ENCODE measurements at places on chromosomes 11 and 22.
A peak's percentile ranks its signal among the peaks of the same experiment; 100 is the strongest.

GRCh38 chr11:45332276-45332934 is 46.3 kb upstream of the SYT13 start:
- peak; percentile 25 for DNase-seq

DNA sequence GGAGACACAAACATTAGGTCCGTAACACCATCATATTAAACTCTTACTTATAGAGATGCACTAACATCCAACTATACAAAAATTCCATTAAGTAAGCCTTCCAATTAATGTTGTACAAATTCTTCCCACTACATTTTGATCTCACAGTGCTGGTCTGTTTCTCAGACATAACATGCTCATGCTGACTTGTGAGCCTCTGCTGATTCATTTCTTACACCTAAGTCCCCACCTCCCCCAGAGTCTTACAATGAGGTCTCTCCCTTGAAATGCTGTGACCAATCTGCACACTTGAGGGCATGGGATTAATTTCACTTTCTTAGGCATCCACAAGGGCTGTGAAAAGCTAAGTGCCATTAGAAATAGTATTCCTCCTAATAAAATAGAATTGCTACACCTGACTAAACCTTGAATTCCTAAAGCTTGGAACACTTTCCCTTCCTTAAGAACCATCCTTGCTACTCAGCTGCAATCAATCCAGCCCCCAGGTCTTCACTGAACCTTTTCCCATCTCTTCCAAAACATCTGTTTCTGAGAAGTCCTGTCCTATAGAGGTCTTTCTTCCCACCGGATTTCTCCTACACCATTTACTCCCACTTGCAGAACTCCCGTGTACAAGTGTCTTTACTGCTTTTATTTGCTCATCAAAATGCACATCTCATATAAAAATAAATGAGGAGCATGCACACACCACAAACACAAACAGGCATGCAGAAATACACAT is 2.0 kb downstream of the HBG1 start:
- DNase-seq, result no peak

DNA sequence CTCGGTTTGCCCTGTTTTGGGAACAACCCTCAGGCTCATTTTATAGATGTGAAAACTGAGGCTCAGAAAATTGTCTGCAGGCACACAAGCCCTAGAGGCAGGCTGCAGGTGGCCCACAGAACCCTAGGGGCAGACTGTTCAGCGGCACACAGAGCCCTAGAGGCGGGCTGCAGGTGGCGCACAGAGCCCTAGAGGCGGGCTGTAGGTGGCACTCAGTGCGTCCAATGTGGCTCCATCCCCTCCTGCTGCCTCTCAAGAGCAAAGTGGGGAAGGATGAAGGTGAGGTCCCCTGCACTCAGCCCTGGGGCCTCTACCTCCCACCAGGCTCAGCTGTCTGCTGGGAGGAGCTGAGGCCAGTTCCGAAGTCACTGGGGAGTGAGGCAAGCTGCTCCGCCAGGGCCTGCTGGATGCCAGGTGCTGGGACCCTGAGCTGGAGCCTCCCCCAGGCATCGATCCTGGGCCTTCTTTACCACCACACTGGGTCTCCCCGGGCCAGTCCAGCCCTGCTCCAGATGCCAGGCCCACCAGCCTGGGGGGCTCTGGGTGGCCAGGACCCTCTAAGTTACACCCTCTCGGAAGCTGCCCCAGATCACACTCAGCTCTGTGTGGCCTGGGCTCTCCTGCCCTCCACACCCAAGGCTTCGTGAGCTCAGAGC is 2.3 kb downstream of the ACY3 start:
- peak; percentile 28 for DNase-seq

- DNase-seq, result no peak
Observed at GRCh38 chr22:24380220-24380904, 47.0 kb upstream of the ADORA2A start.

GRCh38 chr11:102576350-102576749 is 45.8 kb upstream of the MMP7 start:
- DNase-seq, result no peak

GRCh38 chr22:33051960-33052839 is 6.0 kb downstream of the SYN3 start:
- DNase-seq, result no peak

DNA sequence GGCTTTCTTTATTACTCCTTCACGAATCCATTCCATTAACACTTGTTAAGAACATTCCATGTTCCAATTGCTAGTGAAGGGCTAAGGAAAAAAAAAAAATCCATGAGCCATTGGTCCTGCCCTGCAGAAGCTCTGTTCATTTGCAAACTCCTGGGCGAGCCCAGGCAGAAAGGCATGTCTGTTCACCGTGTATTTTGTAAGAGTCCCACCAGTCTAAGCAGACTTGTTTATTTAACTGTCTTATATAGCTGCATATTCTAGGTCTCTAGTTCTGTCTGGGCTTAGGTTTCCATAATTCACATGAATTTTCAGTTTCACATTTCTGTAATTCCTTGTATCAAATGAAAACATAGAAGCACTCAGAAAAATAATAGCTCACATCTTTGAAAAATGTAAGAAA is 97.4 kb upstream of the POU2AF2 start:
- no peak for DNase-seq

- no peak for DNase-seq
Observed at GRCh38 chr22:48254311-48254873, 1491.9 kb downstream of the TBC1D22A start.

DNA sequence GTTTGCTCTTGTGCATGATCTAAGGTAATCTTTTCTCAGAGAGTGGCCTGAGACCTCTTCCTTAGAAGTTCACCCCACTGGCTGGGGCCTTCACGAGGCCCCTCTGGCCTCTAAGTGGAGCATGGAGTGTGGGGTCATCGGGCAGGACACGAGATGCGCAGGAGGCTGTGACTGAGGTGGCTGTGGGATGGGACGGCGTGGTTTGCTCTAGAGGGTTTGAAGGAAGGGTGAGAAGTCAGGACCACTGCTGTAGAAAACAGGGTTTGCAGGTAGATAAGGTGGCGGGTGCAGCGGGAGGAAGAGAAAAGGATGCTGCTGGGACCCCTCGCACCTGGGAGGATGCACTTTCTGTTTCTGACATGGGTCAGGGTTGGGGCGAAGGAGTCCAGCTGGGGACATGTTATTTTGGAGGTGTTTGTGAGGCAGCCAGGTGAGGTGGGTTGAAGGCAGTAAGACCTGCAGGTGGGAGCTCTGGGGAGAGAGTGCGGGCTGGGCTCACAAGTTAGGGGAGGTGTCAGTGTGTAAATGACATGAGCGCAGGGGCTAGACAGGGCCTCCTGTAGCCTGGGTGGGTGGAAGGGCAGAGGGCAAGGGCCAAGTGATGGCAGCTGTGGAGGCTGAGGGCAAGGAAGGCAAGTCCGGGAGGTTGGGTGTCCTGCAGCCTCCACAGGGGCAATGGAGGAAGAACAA is 62.5 kb downstream of the KCNQ1 start:
- DNase-seq, result no peak

- no peak for DNase-seq
Observed at GRCh38 chr11:130313383-130314183, 1.1 kb downstream of the ZBTB44 start.

- DNase-seq, result no peak
Observed at GRCh38 chr11:30131535-30131934, 99.3 kb upstream of the FSHB start.

- no peak for DNase-seq
Observed at GRCh38 chr11:1238767-1239595, 16.1 kb downstream of the MUC5B start.

- no peak for DNase-seq
Observed at GRCh38 chr22:36191106-36191836, 10.3 kb downstream of the APOL4 start.
